CD8-positive, alpha-beta memory T cell (primary cell): ENCODE measurements at places on chromosomes 7 and 10. TPM values are rescaled to one million over a fixed set of nuclear protein-coding genes. Genes with fewer than 3 reads are reported as not detected.

- no peak overlapping the region for H3K27ac ChIP-seq
- DNase-seq: no peak
- H3K27me3 ChIP-seq: no peaks in the 10 kb centered on the region
- H3K36me3 ChIP-seq: no peaks in the 10 kb centered on the region
- peaks cover 14% of the 10 kb centered on the region for H3K4me1 ChIP-seq
These were observed 14.9 kb upstream of the DNTT start for GRCh38 chr10:96289218-96289910.

- no peak overlapping the region for H3K4me3 ChIP-seq
- H3K27ac ChIP-seq: no peak overlapping the region
- H3K36me3 ChIP-seq: no peaks in the 10 kb centered on the region
- no peaks in the 10 kb centered on the region for H3K27me3 ChIP-seq
These were observed 244.8 kb downstream of the BAMBI start for GRCh38 chr10:28922127-28922526.

DNA sequence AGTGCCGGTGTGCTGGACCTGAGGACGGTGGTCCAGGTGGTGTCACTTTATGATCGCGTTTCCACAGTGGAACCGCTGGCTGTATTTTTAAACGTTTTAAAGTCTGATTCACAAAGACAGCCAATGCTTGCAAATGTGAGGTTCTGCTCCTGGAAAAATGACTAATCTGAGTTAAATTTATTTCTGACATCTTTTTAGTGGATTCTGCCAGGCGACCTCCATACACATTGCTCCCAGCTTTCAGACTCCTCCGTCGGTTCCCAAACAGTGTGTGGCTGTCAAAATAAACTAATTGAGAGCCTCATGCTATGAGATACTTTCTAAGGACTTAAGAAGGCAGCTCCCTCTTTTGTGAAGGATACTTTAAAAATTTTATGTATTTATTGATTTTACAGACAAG, 12.7 kb upstream of the TTYH3 start:
- H3K4me3 ChIP-seq: no peak overlapping the region
- no peak overlapping the region for H3K27ac ChIP-seq
- DNase-seq: no peak
- H3K27me3 ChIP-seq: no peaks in the 10 kb centered on the region

- no peak overlapping the region for H3K4me3 ChIP-seq
- H3K27ac ChIP-seq: no peak overlapping the region
- H3K27me3 ChIP-seq: no peaks in the 10 kb centered on the region
These were observed 20.9 kb downstream of the WBP1L start for GRCh38 chr10:102764470-102765161.

- no peak overlapping the region for H3K27ac ChIP-seq
- no peaks in the 10 kb centered on the region for H3K27me3 ChIP-seq
- DNase-seq: no peak
- peaks cover 14% of the 10 kb centered on the region for H3K4me1 ChIP-seq
These were observed 68.1 kb upstream of the FOXK1 start for GRCh38 chr7:4613846-4614548.

DNA sequence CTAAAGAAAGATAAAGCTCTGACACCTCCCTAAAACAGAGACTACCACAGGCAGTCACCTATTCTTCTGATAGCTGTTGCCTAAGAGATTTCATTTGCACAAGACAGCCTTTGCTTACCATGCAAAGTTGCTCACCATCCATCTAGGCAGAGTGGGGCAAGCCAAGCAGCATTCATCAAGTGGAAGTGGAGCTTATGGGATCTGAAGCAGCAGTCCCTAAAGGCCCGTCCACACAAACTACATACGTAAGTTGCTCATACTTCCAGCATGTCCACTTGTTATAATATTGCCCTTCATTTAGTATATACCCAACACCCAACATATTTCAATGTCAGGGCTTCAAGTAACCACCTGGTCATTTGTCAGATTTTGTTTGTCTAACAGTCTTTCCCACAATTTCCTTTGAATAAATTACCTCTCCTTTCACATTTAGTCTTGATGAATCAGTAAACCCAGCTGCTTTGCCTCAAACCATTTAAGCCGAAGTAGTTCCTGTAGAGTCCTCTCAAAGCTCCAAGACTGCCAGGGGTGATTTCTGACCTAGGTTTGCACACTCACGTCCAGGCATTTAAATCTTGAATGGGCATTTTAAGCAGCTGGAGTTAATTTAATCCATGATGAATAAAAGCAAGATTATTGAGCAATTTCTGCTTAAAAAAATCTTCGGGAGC, 67.9 kb downstream of the ATAD1 start:
- no peaks in the 10 kb centered on the region for H3K27me3 ChIP-seq
- no peaks in the 10 kb centered on the region for H3K4me1 ChIP-seq
- H3K27ac ChIP-seq: no peak overlapping the region
- H3K4me3 ChIP-seq: no peak overlapping the region
- H3K36me3 ChIP-seq: no peaks in the 10 kb centered on the region
- no peak for DNase-seq

- no peaks in the 10 kb centered on the region for H3K27me3 ChIP-seq
- no peaks in the 10 kb centered on the region for H3K4me1 ChIP-seq
- no peak overlapping the region for H3K4me3 ChIP-seq
- no peaks in the 10 kb centered on the region for H3K36me3 ChIP-seq
- no peak for DNase-seq
These were observed 246.7 kb upstream of the CTBP2 start for GRCh38 chr10:125407000-125407502.

GRCh38 chr7:113331155-113331898, 213.0 kb upstream of the SMIM30 start:
- no peak overlapping the region for H3K27ac ChIP-seq
- DNase-seq: no peak
- no peaks in the 10 kb centered on the region for H3K4me1 ChIP-seq

GRCh38 chr10:109972372-109973001, 35.3 kb upstream of the ADD3 start:
- no peak for DNase-seq
- H3K4me3 ChIP-seq: no peak overlapping the region
- H3K4me1 ChIP-seq: no peaks in the 10 kb centered on the region
- no peaks in the 10 kb centered on the region for H3K36me3 ChIP-seq
- no peaks in the 10 kb centered on the region for H3K27me3 ChIP-seq

DNA sequence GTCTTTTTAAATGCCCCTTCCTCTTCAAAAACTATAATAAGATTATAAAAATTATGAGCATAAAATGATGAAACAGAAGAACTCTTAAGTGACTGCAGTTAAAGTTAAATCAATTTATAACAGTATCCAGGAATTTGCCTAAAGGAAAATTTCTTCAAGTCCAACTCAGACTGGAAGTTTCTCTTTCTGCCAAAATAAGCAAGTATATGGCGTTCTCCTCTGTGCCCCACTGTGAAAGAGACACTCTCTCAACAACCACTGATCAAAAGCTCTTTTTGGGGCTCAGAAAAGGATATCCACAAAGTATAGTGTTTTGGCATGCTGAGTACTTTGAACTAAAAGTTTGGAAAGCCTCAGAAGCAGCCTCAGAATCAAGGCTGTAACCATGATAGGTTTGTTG, 139.9 kb downstream of the SKIDA1 start:
- no peaks in the 10 kb centered on the region for H3K27me3 ChIP-seq
- H3K36me3 ChIP-seq: no peaks in the 10 kb centered on the region
- no peak overlapping the region for H3K4me3 ChIP-seq

GRCh38 chr10:74825371-74826141, 844 bp upstream of the KAT6B start:
- no peaks in the 10 kb centered on the region for H3K27me3 ChIP-seq
- peak; percentile 53 for DNase-seq
- peak overlapping the region; percentile 56 for H3K27ac ChIP-seq
- peaks cover 38% of the 10 kb centered on the region for H3K4me1 ChIP-seq

DNA sequence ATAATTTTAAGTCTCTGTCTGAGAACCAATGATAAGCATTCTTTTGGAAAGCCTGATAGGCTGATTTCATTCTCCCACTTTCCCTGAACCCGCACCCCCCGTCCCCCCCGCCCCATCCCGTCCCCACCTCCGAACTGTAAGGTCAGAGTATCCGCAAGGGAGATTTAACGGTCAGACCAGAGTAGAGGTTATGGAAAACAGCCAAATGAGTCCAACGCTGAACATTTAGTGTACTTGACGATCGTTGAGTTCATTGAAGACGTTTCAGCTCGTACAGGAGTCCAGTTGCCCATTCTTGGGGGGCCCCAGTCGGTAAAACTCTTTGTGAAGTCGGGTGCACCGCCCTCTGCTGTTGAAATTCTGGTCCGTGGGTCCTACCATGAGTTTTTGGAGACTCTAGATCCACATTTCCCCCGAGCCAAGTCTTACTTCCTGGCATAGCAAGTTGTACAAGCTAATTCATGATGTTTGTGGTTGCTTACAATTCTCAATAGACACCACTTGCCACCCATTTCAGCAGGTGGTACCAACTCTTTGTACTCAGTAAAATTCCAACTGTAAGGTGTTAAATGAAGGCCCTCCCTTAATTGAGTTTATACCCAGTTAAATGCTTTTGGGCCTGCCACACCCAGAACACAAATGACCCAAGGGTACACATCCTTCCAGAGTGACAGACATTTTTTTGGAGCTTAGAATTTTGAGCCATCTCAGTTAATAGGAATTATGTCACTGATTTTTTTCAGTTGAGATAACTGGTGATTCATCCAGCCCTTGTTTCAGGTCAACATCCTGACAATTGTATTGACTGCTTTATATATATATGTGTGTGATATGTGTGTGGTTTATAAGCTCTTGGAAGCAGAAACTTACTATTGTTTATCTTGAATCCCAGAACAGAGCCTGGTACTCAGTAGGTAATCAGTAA, 1.2 kb downstream of the MARCHF5 start:
- H3K27ac ChIP-seq: peak overlapping the region; percentile 83
- no peaks in the 10 kb centered on the region for H3K36me3 ChIP-seq
- H3K27me3 ChIP-seq: no peaks in the 10 kb centered on the region
- H3K4me3 ChIP-seq: peak overlapping the region; percentile 95
- H3K4me1 ChIP-seq: peaks cover 22% of the 10 kb centered on the region

DNA sequence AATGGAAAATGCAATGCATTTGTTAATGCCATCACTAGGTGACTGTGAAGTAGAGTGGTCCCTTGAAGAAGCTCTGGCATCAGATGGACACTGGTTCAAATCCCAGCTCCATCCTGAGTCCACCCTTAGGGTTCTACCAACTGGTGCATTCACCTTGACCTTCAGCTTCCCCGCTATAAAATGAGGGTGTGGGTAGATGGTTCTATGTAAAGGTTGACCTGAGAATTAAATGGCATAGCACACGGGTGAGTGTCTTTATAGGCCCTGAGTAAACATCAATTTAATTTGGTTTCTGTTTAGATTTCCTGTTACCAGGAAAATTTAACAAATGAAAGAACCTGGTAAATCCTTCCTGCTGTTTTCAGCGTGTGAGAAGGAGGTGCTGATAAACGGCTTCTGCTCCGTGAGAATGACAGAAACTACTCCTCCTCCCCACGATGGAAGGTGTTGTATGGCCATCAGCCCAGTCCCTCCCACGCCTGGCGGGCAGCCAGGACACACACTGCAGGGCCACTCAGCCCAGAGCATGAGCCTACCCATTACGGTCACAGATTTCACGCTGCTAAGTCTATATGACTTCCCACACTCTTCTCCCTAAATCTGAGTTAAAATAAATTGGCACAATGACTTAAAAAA, 210.1 kb downstream of the TNS3 start:
- H3K27me3 ChIP-seq: no peaks in the 10 kb centered on the region
- H3K27ac ChIP-seq: no peak overlapping the region
- DNase-seq: no peak
- no peaks in the 10 kb centered on the region for H3K36me3 ChIP-seq

DNA sequence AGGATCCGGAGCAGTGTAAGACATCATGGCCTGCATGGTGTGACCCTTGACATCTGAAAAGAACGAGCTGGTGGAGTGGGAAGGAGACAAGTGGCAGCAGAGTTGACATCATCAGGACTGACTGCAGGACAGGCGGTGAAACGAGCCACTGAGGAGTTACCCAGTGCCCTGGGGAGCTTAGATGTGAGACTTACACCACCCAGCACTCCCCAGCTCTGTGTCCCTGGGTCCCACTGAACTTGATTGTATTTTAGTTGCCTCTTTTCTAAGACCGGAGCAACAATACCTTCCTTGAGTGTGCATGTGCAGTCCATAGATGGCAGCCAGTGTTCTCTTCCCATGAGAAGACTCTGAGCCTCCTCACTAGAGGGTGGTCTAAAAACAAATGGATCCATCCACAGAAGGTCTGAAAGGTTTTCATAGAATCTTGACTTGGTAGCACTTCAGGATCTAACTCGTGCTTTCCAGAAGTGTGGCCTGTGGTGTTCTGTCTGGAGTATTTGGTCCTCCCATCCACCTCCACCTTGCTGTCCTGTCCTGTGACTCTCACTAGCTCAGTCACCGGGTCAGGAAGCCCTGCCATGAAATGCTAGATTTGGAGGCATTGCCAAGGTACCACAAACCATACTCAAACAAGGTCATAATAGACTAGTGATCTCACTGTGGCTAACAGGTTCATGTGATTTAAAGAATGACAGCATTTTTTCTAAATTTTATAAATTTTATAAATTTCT, 59.0 kb downstream of the IKZF1 start:
- H3K4me3 ChIP-seq: no peak overlapping the region
- H3K36me3 ChIP-seq: peaks cover 31% of the 10 kb centered on the region
- H3K4me1 ChIP-seq: peaks cover 98% of the 10 kb centered on the region
- H3K27ac ChIP-seq: peak overlapping the region; percentile 77

DNA sequence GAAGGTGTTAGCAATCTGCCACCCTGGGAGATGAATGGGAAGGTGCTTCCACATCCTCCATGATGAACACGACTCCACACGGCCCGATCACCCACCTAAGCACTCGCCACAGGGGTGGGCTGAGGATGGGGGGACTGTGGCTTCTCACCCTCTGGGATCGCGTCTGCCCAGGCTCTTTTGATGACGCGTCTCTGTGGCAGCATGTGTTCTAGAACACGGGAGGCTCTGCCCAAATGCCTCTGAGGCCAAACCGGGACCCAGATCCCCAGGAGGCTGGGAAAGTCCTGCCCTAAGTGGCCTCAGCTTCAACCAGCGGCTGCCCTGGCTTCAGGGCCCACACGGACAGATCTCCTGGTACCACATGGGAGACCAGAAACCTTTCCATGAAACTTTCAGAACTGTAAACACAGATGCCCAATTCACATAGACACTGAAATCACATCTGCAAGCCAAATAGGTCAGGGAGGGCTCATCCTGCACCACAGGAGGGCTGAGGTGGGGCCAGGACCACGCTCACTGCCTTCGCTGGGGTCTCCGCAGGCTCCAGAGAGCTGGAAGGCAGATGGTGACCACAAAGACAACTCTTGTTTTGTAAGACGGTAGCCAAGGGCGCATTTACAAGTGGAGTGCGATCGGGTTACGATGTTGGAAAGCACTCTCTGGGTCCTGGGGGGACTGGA, 200.6 kb downstream of the PTPRN2 start:
- H3K4me1 ChIP-seq: no peaks in the 10 kb centered on the region
- no peaks in the 10 kb centered on the region for H3K27me3 ChIP-seq
- no peak for DNase-seq
- H3K36me3 ChIP-seq: no peaks in the 10 kb centered on the region
- no peak overlapping the region for H3K4me3 ChIP-seq
- no peak overlapping the region for H3K27ac ChIP-seq

Gene CLCN1
- not detected for total RNA-seq

Gene ITGB1
- 82.1 TPM for total RNA-seq

Gene TRIM50
- total RNA-seq: not detected

Gene VAX1
- not detected for total RNA-seq

Gene MKX
- 0.20 TPM for total RNA-seq

Gene CDK1
- total RNA-seq: 67.9 TPM

Gene ZCWPW1
- total RNA-seq: 4.3 TPM

Gene LIPN
- not detected for total RNA-seq

Gene PAPSS2
- total RNA-seq: 0.46 TPM
